Foreskin keratinocyte (primary cell): ENCODE measurements at places on chromosomes 6 and 20.
A peak's percentile ranks its signal among the peaks of the same experiment; 100 is the strongest.

GRCh38 chr20:48432494-48432832 lies 395.3 kb downstream of the PREX1 start:
- no peak for DNase-seq

GRCh38 chr6:25874822-25875562 lies 949 bp upstream of the SLC17A3 start:
- no peak for DNase-seq

DNA sequence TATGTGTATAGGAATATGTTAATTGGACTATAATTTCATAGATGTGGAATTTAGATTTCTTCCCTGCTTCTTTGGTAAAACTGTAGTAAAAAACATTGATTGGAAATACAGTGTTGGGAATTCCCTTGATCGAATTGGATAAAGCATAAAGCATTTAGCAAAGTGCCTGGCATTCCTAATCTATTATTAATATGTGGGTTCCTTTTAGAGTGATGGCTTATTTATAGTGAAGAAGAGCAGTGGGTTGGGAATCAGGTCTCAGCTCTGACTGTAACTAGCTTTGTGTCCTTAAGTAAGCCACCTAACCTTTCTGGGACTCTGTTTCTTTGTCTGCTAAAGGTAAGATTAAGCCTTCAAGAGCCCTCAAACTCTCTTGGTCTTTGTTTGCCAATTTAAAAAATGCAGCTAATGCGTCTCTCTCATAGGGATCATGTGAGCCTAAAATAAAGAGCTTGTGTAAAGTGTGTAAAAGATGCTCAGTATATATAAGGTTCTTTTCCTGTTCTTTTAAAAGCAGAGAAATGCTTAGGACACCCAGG lies 53.3 kb downstream of the KCNS1 start:
- no peak for DNase-seq

- DNase-seq = no peak
Observed at GRCh38 chr20:59087829-59088433, 45.3 kb upstream of the PRELID3B start.

- peak; percentile 21 for DNase-seq
Observed at GRCh38 chr20:45346851-45347250, 1.4 kb downstream of the SDC4 start.

DNA sequence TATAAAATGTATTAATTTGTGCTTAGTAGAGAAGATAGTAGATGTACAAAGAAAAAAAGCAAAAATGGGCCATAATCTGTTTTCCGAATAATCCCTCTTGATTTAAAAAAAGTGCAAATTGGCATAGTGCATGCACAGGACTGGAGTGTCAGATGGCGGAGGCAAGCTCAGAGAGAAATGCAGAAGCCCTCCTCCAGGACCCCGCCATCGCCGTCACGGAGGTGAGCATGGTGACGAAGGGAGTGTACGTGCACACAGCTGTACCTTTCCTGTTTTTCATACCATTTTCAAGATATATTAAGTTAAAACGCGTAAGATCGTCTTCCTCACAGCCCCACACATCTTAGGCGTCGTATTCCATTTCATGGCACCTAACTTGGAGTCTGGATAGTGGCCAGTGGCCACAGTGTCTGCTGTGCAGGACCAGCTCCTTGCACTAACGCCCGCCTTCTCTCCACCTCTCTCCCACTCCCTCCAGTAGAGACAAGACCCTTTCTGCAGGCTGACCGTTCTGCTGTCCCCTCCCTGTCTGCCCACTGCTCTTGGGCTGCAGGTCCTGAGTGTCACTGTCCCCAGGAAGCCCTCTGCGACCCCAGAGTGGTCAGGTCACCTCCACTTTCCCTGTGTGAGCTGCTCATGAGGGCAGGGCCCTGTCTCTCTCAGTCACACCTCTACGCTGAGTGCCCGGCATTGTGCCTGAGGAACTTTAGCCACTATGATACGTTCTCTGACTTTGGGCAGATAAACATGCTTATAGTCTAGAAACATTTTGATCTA lies 9.8 kb downstream of the DUSP22 start:
- no peak for DNase-seq

- no peak for DNase-seq
Observed at GRCh38 chr6:43829470-43829869, 59.5 kb downstream of the VEGFA start.

DNA sequence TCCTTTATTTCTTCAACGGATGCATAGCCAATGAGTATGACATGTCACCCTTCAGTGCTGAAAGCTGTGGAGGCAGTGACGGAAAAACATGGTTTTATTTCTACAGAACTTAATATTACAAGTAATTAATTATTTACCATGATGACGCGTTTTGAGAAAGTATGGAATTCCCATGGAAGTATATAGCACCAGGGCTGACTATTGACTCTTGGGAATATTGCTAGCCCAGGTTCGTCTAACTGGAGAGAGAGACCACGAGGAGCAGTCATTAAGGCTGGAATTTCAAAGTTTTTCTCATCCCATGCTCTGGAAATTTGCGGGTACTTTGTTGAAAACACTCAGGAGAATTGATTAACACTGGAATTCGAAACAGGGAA lies 155.2 kb upstream of the PRSS16 start:
- DNase-seq = no peak

DNA sequence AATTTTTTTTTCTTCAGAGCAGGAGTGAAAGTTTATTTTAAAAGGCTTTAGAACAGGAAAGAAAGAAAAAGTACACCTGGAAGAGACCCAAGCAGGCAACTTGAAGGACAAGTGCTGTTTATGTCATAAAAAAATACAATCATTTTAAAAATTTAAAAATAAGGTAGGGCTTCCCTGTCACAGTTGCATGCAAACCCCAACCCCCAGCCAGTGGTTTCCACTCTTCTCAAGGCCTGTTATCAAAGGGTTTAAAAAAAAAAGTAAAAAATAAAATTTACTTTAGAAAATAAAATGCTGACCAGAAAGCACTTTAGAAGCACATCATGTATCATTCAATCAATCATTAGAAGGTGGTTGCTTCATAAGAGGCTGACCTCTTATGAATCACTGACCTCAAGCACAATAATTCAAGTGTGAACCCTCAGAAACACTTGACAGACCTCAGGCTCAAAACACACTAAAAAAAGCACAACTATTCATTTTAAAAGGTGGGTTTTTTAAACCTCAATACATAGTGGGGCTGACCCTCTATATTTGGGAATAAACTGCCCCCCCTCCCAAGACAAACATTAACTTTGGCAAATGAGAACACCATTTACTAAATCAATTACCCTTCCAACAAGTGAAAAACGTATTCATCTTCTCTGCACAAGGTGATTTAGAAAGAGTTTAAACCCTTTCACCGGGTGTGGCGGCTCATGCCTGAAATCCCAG lies 15.6 kb downstream of the ILRUN start:
- DNase-seq = no peak

- no peak for DNase-seq
Observed at GRCh38 chr6:18579869-18580268, 192.7 kb downstream of the RNF144B start.

GRCh38 chr6:74167511-74167910 lies 471.5 kb downstream of the CD109 start:
- DNase-seq = no peak

GRCh38 chr6:159577564-159577963 lies 115.5 kb downstream of the SOD2 start:
- DNase-seq = peak; percentile 11

DNA sequence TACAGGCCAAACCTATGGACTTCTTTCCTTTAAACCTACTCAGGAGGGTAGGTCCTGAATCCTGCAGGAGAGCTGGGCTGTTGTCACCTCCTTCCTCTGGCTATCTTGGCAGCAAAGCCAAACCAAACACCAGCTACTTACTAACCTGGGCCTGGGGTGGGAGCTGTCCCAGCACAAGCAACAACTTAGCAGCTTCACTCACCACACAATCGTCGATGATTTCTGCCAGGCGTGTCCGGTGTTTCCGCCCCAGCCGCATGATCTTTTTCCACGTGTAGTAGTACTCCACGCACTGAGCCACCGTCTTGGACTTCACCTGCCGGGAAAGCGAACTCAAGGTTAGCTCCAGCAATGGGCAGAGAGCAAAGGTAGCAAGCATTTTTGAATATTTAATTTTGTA lies 25.4 kb upstream of the MRPS10 start:
- no peak for DNase-seq

- no peak for DNase-seq
Observed at GRCh38 chr6:105871542-105871941, 214.6 kb upstream of the PRDM1 start.

DNA sequence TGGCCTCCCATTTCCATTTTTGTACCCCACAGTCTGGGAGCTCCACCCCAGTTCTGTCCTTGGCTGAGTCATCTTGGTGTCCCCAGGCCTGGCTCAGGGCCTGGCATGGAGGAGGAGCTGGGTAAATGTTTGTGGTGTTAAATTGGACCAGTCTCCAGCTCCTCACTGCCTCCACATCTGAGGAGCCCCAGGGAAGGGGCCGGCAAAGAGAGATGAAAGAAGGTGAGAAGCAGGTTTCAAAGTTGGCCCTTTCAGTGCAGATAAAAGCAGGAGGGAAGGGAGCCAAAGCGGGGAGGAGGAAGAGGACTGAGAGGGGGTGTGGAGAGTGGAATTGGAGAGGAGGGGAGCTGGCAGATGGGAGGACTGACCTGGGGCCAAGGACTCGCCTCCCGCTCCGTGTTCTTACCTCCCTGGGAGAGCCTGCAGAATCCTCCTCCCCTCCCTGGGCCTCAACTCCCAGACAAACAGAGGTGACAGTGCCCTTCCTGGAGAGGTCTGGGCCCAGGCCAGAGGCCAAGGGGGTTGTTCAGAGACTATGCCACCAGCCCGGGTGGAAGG lies 89.0 kb downstream of the CD40 start:
- DNase-seq = no peak
